ENCODE measurements at places on chromosomes 2 and 18.
A peak's percentile ranks its signal among the peaks of the same experiment; 100 is the strongest.

DNA sequence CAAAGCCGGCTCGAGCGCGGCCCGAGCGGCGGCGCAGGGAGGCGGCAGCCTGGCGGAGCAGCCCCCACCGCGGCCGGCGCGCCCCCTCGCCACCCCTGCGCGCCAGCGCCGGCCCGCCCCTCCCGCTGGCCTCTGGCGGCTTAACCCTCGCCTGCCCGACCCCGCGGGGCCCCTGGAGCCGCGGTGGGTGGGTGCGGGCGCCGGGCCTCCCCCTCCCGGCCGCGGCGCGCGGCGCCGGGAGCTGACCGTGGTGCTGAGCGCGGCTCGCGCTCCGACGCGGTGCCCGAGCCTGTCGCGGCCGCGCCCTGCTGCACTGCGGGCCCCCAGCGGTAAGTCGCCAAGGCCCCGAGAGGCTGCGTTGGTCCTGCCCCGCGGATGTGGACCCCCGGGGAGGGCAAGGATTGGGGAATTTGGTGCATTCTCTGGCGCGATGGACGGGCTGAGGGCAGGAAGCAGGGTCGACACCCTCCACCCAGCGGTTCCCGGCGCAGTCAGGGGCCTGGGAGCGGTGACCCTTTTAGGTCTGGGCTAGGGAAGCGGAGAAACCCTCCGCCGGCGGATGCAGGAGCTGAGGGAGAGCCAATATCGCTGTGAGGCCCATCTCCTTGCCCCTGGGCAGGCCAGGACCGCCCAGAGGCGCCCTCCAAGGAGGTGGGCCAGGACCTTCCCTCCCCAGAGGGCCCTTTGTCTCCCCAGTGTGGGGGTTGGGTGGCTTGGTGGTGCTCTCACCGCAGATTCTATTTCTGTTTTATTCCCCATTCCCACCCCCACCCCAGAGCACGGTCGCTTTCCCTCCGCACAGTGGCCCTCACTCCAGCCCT is 923 bp downstream of the AMER3 start:
- no peak for DNase-seq

DNA sequence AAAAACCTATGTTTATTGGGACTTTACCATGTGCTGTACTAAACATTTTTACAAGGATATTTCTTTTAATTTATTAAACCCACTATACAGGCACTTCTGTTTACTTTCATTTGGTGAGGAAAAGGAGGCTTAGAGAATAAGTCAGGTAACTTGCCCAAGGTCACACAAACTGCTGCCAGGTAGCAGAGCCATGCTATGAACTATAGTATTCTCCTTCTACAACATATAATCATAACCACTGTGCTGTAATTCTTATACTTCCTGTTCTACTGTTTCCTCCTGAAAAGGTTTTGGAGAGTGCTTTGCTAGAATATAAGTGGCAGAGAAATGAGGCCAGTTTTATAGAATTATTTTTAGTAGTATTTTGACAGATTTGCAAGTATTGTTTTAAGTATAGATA is 29.5 kb downstream of the SLC39A10 start:
- no peak for DNase-seq

GRCh38 chr18:39396168-39396567 is 1830.6 kb upstream of the CELF4 start:
- no peak for DNase-seq

DNA sequence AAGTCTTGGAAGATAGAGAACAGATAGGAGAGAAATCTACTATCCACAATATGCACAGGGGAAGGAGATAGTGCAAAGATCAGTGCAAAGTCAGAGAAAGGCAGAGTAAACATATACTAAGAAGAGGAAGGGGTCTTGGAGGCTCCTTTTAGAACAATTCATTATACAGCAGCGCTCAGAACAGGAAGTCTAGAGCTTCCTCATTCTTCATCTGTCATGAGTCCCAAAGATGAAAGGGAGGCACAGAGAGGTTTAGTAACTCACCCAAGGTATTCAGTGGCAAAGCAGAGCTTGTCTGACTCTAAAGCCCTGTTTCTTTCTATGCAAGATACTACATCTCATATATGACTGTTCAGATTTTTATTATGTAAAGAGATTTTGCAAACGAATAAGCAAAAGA is 1.4 kb downstream of the SP110 start:
- no peak for DNase-seq

DNA sequence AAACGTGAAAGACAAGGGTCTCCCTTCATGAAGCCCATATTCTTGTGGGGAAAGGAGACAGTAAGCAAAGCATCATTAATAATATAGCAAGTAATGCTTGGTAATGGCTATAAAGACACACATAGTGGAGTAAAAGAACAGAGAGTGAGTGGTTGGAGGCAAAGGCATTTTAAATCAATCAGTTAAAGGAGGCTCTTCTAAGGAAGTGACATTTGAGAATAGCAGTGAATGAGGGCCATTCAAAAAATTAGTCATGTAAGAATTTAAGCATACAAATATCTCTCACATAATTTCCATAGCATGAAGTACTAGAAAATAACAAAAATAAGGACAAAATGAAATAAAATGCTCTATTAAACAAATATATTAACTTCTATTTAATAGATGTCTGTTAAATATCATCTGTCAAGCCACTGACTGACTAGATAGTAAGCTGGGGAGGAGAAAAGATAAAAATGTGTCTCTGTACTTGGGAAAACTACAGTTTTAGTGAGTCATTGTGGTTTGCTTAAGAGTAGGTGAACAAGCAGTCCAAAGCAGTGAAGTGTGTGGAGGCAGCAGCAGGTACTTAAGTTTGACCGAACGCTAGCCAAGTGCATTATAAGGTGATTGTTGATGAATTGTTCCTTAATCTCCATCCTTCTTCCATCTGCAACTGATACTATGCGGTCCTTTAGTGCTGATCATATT is 160.1 kb downstream of the PARD3B start:
- DNase-seq: no peak

GRCh38 chr2:207251573-207252192 is 85.9 kb upstream of the KLF7 start:
- DNase-seq: no peak

GRCh38 chr18:22549260-22549937 is 131.7 kb upstream of the CTAGE1 start:
- DNase-seq: no peak

GRCh38 chr18:79881695-79882094 is 69.8 kb downstream of the SLC66A2 start:
- no peak for DNase-seq

DNA sequence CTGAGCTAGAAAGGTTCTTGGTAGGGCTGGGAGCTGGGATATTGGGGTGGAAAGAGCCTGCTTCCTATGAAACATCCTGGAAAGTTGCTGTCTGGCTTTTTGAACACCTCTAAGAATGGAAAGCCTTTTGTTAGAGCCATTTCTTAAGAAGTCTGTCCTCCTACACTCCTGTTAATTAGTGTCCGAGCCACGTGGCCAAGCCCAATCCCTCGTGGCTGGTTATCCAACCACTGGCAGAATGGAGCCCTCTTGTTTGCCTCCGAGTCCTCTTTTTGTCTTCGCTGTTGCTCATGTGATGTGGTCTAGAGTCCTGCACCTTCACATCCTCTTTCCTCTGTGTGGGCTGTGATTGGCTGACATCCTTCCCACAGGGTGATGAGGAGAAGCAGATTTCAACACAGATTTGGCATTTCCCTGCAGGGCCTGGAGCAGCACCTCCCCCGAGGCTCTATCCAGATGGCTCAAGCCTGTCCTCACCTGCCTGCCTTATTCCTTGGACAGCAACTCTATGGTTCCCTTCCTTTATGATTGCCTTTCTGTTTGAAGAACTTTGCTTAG is 8.2 kb upstream of the TOGARAM2 start:
- no peak for DNase-seq

GRCh38 chr18:47754311-47755101 is 176.0 kb downstream of the SMAD2 start:
- peak; percentile 19 for DNase-seq

DNA sequence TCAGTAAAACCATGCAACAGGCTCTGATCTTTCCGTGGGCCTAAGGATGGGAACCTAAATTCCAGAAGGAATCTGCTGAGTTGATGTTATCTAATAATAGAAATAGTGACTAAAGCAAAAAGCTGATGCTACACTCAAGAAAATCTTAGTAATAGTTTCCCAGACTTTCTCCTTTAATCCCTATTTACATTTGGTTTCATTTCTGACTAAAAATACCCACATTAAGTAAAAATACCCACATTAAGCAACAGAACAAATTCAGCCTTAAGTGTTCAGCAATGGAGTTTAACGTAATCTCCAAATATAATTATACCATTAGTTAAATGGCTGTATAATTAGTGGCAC is 50.3 kb downstream of the CCBE1 start:
- no peak for DNase-seq

GRCh38 chr18:46711444-46711863 is 45.4 kb downstream of the ST8SIA5 start:
- DNase-seq: peak; percentile 77

- DNase-seq: no peak
These were observed 63.6 kb upstream of the ATL2 start for GRCh38 chr2:38440655-38441054.

DNA sequence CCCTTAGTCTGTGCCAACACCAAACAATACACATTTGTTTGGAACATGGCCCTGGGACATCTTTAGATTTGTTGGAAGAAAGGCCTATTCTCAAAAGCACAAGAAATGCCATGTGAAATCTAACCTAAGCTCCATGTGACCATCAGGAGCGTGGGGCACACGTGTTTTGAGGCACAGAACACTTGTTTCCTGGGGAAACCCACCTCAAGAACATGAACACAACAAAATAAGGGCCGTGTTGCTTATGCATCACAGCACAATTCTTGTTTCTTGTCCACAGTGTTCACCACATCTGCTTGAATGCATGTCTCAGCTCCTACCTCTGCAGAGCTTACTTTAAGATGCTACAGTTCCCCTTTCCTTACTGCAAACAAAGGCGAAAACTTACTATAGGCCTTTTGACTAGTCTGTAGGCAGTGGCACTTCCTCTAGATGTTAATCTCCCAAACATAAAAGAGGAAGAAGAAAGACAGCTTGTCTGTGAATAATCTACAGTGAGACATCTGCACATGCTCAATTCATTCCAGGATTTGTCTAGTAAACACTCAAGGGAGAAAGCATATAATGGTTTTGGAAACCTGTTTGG is 165.0 kb downstream of the ANKRD44 start:
- DNase-seq: no peak

GRCh38 chr2:99496021-99496420 is 6.2 kb upstream of the REV1 start:
- DNase-seq: no peak

DNA sequence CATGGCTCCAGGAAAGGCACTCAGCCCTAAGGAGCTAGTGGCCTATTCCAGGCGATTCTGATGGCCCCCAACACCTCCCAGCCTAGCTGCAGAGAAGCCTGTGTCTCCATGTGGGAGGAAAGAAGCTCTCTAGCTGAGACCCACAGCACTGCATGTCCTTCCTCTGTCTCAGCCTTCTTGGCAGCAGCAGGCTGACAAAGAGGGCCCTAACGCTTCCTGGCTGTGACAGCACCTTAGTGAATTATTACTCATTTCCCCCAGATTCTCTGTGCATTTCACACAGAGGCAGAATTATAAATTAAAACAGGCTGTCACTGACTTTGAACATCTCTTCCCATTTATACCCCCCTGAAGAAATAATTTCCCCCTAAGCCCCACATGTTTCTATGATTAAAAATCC is 206.8 kb downstream of the CLIP4 start:
- DNase-seq: no peak

GRCh38 chr2:190190507-190191162 is 128.1 kb upstream of the MSTN start:
- DNase-seq: no peak
